Karpas-422 (cell line): ENCODE measurements at places on chromosomes 1 and 21.
A peak's percentile ranks its signal among the peaks of the same experiment; 100 is the strongest.

DNA sequence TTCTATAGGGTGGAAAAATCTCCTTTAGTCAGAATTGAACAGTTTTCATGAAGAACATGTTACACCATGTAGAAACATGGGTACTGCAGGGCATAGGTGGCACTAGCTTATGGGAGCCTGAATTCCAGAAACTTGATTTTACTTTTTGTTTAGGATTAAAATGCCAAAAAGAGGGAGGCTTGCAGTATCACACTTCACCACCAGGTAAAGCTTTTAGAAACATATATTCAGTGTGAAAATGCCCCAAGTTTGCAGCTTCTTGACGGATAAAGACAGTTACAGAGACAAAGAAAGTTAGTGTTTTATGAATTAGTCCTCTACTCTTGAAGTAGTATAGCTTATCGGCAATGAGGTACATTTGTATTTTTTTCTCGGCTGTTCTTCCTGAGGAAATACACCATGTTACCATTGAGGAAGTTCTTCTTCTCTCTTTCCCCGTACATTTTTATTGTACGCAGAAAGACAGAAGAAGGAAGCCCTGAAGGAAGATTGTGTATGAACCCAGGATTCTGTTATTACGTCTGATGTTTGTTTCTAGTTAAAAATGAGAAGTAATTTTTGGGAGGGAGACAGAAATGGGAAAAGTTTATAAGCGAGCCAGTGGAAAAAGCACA lies 66.1 kb downstream of the PBX1 start:
- peak; percentile 42 for DNase-seq

DNA sequence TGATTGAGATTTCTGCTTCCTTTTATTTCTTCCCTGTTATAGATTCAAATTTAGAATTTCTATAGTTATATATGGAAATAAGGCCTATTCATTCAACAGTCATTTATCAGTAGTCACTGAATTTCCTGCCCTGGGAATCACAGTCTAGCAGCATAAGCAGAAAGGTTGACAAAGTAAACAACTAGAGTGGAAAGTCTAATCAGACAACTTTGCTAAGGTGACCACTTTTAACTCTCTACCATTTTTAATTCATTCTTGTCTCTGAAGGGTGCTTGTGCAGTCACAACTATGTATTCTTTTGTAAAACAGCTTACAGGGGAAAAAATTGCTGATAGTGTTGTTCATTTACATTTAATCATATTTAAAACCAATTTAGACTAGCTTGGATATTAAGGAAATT lies 66.1 kb upstream of the PLA2G4A start:
- DNase-seq = no peak

- no peak for DNase-seq
Measured at GRCh38 chr21:15135867-15136629, 71.2 kb upstream of the NRIP1 start.

- no peak for DNase-seq
Measured at GRCh38 chr1:48790397-48790796, 13.7 kb upstream of the BEND5 start.

DNA sequence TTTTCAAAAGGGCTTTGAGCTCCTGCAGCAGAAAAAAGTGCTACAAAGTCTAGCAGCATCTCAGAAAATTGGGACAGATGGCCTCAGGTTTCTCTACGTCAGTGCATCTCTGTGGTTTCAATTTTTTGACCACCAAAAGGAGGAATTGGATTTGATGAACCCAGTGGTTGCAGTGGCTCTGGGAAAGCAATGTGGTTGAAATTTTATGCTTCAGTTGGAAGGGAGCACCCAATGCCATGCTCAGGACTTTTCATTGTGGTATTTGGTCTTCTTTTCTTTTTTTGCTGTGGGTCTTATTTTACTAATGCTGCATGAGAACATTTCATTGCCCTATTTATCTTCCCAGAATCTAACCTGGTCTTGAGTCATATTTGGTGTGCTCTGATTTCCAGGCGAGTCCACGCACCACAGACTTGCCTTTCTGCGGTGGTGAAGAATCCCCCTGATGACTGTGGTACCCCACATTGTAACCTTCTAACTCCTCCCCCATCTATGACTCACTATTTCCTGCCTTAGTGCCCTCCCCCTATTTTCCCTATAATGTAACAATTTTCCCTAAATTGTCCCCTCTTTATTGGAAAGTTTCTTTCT lies 56.7 kb downstream of the S1PR1 start:
- DNase-seq = no peak

DNA sequence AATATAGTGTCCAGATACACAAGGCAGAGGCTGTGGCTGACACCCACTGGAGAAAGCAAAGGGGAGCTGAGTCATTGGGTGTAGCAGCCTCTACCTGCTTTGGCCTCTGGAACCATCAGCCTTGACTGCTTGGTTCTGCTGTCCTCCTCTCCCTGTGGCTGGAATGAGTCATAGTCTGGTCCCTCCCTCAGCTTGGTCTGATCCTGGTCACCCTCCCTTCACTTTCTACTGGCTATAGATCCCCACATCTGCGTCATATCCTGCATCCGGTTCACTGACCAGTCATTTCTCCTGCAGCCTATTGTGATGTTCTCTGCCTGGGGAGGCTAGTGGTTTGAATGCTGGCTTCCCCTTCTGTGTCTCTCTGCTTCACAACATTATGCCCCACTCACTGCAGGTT lies 372.8 kb upstream of the DAB1 start:
- no peak for DNase-seq

DNA sequence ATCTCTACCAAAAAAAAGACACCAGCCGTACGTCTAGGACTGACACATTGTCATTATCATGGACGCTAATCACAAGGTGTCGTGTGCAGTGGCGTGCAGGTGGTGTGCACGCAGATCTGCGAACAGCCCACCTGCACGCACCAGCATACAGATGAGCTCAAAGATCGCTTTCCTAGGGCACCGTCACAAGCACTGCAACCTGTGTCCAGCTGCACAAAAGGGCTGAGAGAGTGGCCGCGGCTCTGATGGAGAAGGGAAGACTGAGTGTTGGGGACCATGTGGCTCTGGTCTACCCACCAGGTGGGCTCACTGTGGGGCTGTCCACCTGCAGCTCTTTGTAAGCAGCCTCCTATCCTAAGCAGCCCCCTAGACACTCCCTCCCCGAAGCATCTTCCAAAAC lies 50.9 kb downstream of the S100B start:
- DNase-seq = no peak

- DNase-seq = no peak
Measured at GRCh38 chr1:39632682-39633417, 6.6 kb downstream of the HEYL start.

- no peak for DNase-seq
Measured at GRCh38 chr1:31657972-31658510, 13.4 kb upstream of the PEF1 start.

DNA sequence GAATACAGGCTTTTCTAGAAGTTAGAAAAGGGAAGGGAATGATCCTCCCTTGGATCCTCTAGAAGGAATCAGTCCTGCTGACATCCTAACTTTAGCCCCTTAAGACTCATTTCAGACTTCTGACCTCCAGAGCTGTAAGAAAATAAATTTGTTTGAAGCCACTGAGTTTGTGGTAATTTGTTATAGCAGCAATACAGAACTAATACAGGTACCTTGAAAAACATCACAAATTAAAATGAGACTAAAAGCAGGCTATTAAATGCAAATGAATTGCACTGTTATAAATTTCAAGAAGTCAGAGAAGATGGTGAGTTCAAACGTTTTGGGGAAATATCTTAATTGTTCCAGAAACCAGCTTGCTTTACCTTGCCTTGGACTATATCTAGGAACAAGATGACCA lies 6.3 kb downstream of the LCA5L start:
- DNase-seq = no peak
